Activated CD8-positive, alpha-beta memory T cell treated with anti-CD3 and anti-CD28 coated beads for 24 hours (primary cell): ENCODE measurements at places on chromosomes 2 and 18.

DNA sequence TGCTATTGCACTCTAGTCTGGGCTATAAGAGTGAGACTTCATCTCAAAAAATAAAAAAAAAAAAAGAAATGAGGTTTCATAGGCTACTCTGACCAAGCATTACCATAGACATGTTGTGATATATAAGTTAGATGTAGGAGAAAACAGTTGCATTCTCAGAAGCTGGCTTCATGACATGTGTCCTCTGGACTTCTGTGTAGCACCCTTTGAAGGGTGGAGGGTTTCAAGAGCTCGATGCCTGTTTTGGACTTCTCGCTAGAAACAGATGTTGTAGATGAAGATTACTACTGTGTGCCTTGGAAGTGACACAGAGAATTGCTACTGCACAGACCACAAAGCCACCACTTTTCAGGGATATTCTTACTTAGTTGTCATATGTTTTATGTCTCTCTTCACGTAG is 91.0 kb downstream of the TMEM247 start:
- DNase-seq, result no peak

- DNase-seq, result no peak
Measured at GRCh38 chr2:7428454-7429204, 511.4 kb downstream of the RNF144A start.

- DNase-seq, result no peak
Measured at GRCh38 chr2:20638014-20638413, 12.9 kb downstream of the HS1BP3 start.

GRCh38 chr2:127082974-127083373 is 24.0 kb downstream of the BIN1 start:
- DNase-seq, result no peak

DNA sequence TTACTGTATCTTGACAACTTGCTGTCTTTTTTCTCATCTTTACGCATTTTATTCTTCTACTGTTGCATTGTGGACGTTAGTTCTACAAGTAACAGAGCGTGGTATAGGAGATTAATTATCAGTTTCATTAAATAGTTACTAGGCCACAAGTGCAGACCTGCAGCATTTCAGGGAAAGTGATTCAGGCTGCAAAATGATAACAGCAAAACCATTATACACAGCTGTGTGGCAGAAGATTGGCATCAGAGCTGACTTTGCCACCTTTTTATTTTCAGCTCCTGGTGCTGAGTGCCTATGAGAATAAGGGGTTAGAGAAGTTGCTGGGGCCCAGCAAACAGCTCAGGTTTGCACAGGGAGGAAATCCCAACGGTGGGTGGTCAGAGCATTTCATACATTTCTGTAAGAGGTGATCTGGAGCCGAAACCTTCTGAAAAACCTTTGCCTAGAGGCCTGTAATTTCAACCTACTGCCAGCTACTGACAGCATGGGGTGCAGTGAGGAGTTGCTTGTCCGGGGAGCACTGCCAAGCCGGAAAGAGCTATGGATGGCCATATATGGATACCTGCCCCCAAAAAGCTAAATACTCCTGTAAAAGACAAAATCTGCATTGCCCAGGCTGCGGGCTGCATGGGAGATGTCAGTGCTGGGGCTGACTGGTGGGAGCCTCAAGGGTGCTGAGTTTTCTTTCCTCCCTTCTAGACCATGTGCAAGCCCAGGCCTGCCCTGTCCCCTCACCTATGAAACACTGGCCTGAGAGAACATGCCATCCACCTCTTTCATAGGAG is 2.7 kb upstream of the CCBE1 start:
- no peak for DNase-seq

DNA sequence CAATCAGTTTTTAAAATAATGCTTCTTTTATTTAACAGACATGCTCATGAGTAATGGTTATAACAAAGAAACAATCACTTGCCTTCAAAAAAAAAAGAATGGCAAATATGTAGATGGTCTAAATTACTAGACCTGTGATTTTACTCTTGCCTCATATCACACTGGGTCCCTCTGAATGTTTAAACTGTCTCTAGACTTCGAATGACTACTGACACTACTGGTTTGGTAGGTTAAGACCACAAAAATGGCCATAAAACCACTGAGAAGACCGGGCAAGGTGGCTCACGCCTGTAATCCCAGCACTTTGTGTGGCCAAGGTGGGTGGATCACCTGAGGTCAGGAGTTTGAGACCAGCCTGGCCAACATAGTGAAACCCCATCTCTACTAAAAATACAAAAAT is 5.1 kb upstream of the SELENOI start:
- DNase-seq, result no peak

GRCh38 chr2:28601616-28602015 is 105.8 kb downstream of the PLB1 start:
- no peak for DNase-seq
